ENCODE measurements at places on chromosomes 13 and 19. TPM values are rescaled to one million over a fixed set of nuclear protein-coding genes. Genes with fewer than 3 reads are reported as not detected.

- DNase-seq = no peak
Measured at GRCh38 chr13:40377783-40378182, 288.7 kb downstream of the FOXO1 start.

DNA sequence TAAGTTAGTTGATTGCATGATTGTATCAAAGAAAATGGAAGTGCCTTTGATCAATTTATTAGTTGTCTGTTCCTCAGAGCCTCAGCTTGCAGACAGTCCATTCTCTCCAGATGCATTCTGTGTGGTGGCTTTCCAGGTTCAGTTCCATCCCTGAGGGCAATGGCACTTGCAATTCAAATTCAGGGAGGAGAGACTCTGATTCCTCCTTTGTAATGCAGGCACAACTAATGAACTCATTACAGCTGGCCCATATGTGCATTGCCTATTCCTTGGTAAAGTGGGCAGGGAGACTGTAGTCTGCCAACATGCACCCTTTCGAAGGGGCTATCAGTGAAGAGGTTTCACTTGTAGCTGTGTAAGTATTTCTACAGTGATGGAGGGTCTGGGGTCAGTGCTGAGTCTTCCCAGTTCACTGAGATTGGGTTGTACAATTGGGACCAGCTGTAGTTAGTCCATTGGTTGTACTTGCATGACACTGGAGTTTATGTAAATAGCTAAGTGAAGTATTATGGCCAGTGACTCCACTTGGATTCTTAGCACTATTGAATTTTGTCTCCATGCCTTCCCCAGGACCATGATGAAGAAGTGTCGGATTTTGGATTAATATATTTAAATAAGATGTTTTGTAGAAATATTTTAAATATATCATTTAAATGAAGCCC is 401.7 kb downstream of the GPC6 start:
- DNase-seq = no peak

DNA sequence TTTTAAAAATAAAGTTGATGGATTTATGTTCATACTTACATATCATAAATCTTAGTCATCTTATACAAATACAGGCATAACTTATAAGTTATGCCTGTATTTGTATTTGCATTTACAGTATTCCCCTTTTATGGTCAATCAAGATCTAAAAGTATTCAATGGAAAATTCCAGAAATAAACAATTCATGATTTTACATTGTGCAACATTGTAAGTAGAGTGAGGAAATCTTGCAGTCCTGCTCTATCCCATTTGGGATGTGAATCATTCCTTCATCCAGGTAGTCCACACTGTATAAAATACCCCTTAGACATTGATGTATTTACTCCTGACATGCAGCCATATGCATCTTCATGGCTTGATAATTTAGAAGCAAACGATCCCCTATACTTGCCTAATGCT is 795.3 kb downstream of the SLITRK1 start:
- DNase-seq = no peak

The CFAP97D2 gene
- polyA plus RNA-seq = not detected

The KLK7 gene
- polyA plus RNA-seq = 9.0 TPM

The PTH2 gene
- polyA plus RNA-seq = not detected

The MISP gene
- polyA plus RNA-seq = 9.3 TPM

The C19orf73 gene
- 1.1 TPM for polyA plus RNA-seq

The DAND5 gene
- 0.13 TPM for polyA plus RNA-seq
